ENCODE measurements at places on chromosomes 5 and 9.

GRCh38 chr9:90741036-90741435, 60.6 kb upstream of the SYK start:
- DNase-seq: no peak

DNA sequence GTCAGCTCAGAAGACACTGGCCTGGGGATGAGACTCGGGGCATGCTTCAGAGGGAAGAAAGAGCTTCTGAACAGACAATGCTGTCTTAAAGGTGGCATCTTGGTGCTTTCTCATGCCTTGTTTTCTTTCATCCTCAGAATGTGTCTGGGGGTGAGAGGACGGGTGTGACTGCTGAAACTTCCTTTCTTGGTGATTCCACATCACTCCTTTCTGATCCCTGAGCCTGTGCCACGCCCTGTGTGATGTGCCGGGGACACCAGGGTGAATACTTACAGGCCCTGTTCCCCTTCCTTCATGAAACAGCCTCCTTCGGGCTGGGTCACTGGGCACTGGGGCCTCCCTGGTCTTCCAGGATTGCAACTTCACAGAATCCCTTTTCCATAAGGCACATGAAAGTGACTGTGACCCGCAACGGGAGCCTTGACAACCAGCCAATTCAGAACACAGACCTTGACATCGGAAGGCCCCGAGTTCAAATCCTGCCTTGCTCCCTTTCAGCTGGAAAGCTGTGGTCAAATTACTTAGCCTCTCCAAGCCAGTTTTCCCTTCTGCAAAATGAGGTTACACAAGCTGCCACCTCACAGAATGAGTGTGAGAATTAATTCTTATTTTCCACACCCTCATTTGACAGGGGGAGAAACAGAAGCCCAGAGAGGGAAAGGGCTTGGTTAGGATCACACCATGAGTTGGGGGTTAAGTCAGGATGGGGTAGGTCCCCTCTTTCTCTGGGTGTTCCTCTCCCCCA, 44.1 kb upstream of the IL17B start:
- no peak for DNase-seq

DNA sequence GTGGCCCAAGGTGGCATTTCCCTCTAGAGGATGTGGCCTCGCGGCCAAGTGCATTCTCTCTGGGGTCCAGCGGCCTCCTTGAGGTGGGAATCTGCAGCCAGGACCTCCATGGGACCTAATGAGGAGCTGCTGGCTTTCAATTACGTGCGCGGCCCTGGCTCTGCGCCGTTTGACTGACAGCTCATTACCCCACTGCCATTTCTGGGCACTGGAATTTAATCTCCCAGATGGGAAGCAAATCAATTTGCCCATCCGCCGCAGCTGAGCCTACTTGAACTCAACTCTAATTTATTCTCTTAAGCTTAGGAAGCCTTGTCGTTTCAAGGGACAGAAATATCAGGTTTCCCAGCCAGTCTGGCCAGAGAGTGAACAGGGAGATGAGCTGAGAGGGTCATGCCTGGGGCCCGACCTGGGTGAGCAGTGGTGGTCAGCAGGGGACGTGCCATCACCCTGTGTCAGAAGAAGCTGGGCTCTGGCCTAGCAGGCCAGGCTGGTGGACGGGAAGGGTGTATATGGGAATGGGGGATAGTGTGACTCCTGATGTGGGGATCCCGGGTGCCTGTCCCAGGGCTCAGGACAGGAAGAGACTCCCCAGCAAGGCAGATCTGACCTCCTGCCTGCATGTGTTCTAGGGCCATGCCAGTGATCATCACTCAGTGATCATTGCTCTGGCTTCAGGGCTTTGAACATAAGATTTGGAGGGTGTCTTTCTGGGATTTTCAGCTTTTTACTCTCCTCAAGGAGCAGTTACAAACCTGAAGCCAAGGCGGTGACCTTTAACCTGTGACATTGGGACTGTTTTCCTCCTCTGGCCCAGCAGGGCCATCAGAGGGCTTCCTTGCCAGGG, 69.7 kb downstream of the MACROH2A1 start:
- no peak for DNase-seq

- DNase-seq: no peak
These were observed at the start of gene SEPTIN8 for GRCh38 chr5:132777209-132778069. Gene SEPTIN8 (minus strand): TSS chr5:132777239. CDS start chr5:132777137, 102 bp downstream.

DNA sequence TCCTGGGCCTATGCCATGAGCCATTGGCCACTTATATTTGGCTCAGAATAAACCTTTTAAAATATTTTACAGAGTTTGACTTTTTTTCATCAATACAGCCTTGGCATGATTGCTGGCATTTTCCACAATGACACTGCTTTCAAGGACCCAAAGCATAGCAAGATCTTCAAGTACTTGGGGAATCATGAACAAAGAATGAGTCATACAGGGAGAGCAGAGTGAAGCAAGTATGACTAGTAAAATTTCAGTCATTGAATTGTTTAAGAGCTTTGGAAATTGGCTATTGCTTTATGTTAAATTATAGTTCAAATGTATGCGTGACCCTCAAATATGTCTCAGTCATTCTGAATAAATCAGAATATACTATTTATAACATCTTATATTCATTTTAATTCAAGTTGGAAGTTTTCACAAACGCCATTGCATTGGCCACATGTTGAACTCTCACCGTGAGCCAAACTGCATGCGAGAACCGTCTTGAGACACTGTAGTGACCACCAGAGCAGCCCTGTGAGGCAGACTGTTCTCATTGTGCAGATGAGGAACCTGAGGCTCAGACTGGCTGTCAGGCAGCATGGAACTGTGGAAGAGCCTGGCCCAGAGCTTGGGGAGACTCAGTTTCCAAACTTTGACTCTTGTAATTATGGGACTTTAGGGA, 52.9 kb downstream of the GDNF start:
- no peak for DNase-seq

GRCh38 chr9:124697326-124698200, 73.5 kb downstream of the NR6A1 start:
- DNase-seq: no peak

DNA sequence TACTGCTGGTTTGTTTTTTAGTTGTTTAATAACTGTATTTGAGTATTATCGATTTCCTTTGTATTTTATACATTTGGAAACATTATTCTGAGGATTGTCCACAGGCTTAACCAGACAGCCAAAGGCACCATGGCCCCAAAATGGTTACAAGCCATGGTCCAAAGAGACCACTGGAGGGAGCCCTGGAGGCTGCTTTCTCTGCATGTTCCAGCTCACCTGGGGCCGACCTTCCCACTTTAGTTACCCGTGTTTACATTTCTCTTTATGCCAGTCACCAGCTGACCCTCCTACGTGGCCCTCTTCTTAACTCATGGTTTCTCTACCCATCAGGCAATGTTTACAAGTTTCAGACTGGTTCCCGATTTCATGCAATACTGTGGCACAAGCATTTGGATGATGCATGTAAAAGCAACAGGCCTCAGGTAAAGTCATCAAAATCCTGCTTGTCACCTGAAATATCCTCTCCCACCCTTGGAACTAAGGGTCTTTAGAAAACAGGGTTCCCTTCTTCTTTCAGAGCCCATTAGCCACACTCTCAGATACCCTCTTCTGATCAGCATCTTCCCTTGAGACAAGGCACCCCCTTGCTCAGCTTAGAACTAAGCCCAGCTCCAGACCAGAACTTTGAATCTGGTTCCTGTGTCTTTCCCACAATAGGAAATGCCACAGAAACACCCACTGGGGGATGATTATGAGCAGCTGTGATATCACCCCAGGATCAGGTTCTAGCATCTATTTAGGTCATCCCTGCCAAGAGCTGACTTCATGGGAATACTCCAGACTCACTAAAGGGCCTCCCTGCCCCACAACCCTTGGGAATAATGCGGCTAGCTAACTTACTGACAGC, 49.9 kb upstream of the GARNL3 start:
- DNase-seq: peak; percentile 49

DNA sequence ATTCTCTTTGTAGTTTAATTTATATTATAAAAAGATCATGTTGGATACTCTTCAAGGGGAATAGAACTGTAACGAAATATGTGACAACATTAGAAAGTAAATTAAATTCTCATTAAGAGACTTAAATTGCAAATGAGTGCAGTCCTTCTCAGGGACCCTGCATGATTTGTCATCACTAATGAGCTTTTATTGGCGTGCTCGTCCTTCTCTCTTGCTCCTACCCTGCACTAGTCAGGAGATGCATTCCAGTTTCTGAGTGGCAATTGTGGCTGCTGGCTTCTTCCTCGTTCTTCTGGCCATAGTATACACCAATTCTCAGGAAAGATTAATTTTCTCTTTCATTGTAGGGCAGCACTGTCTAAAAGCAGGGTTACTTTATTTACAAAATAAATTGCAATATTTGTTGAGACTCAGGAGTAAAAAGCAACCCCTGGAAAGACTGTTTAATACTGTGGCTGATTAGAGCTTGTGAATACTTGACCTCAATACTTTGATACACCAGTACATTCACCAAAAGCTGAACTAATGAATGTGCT, 376.3 kb upstream of the CHD1 start:
- no peak for DNase-seq

All from GM04504 (cell line).